ENCODE measurements at places on chromosomes 2 and 18.

DNA sequence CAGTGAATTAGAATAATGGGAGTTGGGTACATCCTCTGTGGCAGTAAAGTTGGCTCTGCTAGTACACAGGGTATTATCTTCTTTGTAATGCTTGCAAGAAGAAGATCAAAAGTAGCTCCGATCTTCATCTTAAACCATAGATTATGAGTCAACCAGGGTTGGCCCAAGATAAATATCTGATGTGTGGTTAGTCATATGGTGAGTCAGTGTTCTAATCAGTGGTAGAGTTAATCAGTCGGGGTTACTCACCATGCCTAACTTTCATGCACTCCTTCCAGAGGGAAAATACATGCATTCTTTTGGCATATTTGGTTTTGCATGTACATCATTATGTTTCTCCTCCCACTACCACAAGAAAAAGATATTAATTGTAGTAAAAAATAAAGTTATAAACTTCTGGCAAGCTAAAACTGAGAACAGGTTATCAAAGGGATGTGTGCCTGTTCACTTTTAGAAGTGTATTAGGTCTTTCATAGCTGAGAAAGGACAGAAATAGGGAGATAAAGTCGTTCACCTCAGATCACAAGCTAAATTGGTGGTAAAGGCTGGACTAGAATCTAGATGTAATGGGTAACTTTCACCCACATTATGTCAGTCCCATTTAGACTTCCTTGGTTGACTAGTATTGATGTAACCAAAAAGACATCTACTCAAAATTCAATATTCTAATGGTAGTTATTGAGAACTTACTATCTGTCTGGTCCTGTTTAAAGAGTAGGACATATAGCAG is 684.4 kb downstream of the IRS1 start:
- no peak for DNase-seq

DNA sequence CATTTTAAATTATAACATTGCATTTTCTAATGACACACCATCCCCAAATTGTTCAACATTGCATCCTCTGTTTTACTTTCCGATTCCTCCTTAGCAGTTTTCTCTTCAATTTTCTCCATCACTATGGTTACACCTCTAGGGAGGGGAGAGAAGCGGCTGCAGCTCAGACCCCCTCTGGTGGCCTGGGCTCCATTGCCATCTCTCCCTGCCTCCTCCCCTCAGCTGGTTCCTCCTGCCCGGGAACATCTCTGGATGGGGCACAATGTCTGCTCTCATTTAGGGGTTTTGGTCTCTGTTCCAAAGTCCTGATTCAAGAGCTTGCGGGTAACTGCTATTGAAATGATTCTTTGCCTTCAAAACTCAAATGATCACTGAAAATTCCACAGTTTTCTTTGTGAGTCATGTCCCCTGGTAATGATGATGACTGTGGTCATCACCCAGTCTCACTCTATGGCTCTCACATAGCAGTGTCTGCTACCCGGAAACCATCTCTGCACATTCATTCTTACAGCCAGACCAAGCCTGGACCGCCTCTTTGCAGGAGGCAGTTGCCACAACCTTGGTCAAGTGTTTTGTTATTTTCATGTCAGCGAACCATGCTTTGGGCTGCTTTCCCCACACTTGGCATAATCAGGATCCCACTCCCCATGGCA is 263.9 kb downstream of the ALPK2 start:
- DNase-seq = no peak

GRCh38 chr2:144524118-144525009 is 4.4 kb upstream of the ZEB2 start:
- no peak for DNase-seq

- no peak for DNase-seq
These were observed 138.7 kb downstream of the PRPF40A start for GRCh38 chr2:152578573-152578972.

- DNase-seq = no peak
These were observed 620.8 kb upstream of the ACVR2A start for GRCh38 chr2:147224070-147224469.

Measured in T-helper 2 cell (primary cell).